ENCODE measurements at places on chromosomes 4 and X. TPM values are rescaled to one million over a fixed set of nuclear protein-coding genes. Genes with fewer than 3 reads are reported as not detected.

Gene MAGEB2
- total RNA-seq = not detected

Gene SLC2A9
- total RNA-seq = 10.7 TPM

GRCh38 chr4:7652006-7652405 lies 217.3 kb upstream of the PSAPL1 start:
- H3K27ac ChIP-seq = peak overlapping the region; percentile 90
- no peak overlapping the region for H3K4me3 ChIP-seq
- no peak for DNase-seq
- no peaks in the 10 kb centered on the region for H3K4me1 ChIP-seq

GRCh38 chr4:76061982-76062381 lies 12.5 kb upstream of the ART3 start:
- no peak for DNase-seq
- no peak overlapping the region for H3K4me3 ChIP-seq
- H3K4me1 ChIP-seq = no peaks in the 10 kb centered on the region
- H3K36me3 ChIP-seq = no peaks in the 10 kb centered on the region

- no peak for DNase-seq
- no peak overlapping the region for H3K4me3 ChIP-seq
- no peaks in the 10 kb centered on the region for H3K36me3 ChIP-seq
- H3K27me3 ChIP-seq = no peaks in the 10 kb centered on the region
These were observed 15.6 kb downstream of the MAEA start for GRCh38 chr4:1305261-1305711.

- H3K4me1 ChIP-seq = no peaks in the 10 kb centered on the region
- H3K27ac ChIP-seq = no peak overlapping the region
These were observed 5.6 kb upstream of the CT47C1 start for GRCh38 chrX:119067023-119067739.

GRCh38 chrX:13419276-13419675 lies 99.4 kb upstream of the ATXN3L start:
- peaks cover 52% of the 10 kb centered on the region for H3K27me3 ChIP-seq
- H3K27ac ChIP-seq = no peak overlapping the region
- H3K4me1 ChIP-seq = no peaks in the 10 kb centered on the region
- H3K36me3 ChIP-seq = no peaks in the 10 kb centered on the region

GRCh38 chr4:55125087-55125721 lies at the start of gene KDR:
Gene KDR, minus strand, starts transcription at chr4:55125595. Its CDS starts 302 bp downstream, at chr4:55125293.
- peak; percentile 23 for DNase-seq
- peak within 1 kb of the TSS; percentile 78 for H3K4me3 ChIP-seq
- no peaks in the 10 kb centered on the region for H3K36me3 ChIP-seq
- H3K27ac ChIP-seq = peak within 1 kb of the TSS; percentile 30

DNA sequence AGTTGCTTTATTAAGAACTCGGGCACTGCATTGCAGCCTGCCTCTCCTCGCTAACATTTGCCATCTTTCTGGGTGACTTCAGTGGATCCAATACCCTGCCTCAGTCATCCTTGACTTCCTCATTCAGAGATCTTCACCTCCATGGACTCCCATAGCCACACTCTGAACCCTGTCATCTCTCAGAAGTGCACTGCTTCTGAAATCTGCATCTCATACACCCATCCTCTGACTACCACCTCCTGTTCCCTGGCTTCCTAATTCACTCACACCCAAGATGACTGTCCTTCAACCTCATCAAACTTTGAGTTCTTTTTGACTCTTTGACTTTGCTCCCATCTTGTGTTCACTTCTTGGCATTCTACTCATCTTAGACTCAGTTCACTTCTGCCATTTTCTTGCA lies 25.3 kb upstream of the CYBB start:
- H3K4me1 ChIP-seq = no peaks in the 10 kb centered on the region
- H3K27me3 ChIP-seq = peaks cover 11% of the 10 kb centered on the region
- no peak for DNase-seq
- H3K36me3 ChIP-seq = no peaks in the 10 kb centered on the region

- no peaks in the 10 kb centered on the region for H3K4me1 ChIP-seq
- H3K36me3 ChIP-seq = no peaks in the 10 kb centered on the region
- H3K27me3 ChIP-seq = no peaks in the 10 kb centered on the region
- peak within 1 kb of the TSS; percentile 88 for H3K4me3 ChIP-seq
- DNase-seq = peak; percentile 44
- H3K27ac ChIP-seq = peak within 1 kb of the TSS; percentile 73
These were observed at the start of gene MANBA for GRCh38 chr4:102760645-102761295. Gene MANBA, minus strand, starts transcription at chr4:102760968. Its CDS starts 74 bp downstream, at chr4:102760894.

DNA sequence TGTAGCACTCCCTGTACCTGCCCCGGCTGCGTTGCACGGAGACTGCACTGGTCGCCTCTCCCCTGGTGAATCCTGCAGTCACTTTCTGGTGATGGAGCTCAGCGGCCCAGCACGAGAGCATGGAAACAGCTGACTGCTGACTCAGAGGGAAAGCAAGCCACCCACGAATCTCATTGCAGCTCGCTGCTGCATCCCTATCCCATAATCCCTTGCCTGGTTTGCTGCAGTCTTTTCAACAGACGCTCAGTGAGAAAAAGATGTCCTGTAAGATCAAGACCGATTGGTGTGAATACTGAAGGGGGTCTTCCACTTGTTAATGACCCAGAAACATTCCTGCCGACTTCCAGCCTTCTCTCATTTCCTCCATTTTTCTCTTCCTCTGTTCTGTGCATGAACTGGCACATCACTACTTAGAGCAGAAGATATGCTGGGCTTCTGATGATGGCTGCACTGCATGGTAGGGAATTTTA lies 52.9 kb downstream of the TRIM2 start:
- no peaks in the 10 kb centered on the region for H3K36me3 ChIP-seq
- no peaks in the 10 kb centered on the region for H3K4me1 ChIP-seq
- no peak overlapping the region for H3K27ac ChIP-seq
- no peaks in the 10 kb centered on the region for H3K27me3 ChIP-seq
- DNase-seq = no peak

DNA sequence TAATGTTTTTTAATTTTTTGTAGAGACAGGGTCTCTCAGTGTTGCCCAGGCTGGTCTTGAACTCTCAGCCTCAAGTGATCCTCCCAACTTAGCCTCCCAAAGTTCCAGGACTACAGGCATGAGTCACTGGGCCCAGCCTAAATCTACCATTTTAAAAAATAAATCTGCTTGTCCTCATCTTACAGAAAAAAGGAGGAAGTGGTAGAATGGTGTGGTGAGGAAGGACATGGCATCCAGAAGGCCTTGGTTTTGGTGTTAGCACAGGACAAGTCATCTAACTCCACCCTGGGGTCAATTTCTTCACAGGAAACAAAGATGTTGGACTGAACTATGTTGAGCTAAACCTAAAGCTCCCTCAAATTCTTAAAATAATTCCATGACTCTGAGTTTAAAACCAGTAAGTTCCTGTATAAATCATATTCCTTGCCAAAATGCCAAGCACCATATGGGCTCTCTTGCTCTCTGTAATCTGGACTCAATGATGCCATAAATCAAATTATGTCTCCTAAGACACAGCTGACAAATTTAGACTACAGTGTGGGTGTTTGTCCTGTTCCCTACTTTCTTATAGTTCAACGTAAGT lies 253.9 kb upstream of the NOCT start:
- DNase-seq = no peak
- no peaks in the 10 kb centered on the region for H3K36me3 ChIP-seq
- H3K4me3 ChIP-seq = no peak overlapping the region
- H3K27me3 ChIP-seq = no peaks in the 10 kb centered on the region
- no peak overlapping the region for H3K27ac ChIP-seq

GRCh38 chr4:8235224-8235623 lies 34.3 kb upstream of the HTRA3 start:
- H3K4me3 ChIP-seq = no peak overlapping the region
- no peak overlapping the region for H3K27ac ChIP-seq
- H3K4me1 ChIP-seq = no peaks in the 10 kb centered on the region

Measured in breast epithelium (tissue), 4 donors.